ENCODE measurements at places on chromosomes 16 and 17.
A peak's percentile ranks its signal among the peaks of the same experiment; 100 is the strongest.

DNA sequence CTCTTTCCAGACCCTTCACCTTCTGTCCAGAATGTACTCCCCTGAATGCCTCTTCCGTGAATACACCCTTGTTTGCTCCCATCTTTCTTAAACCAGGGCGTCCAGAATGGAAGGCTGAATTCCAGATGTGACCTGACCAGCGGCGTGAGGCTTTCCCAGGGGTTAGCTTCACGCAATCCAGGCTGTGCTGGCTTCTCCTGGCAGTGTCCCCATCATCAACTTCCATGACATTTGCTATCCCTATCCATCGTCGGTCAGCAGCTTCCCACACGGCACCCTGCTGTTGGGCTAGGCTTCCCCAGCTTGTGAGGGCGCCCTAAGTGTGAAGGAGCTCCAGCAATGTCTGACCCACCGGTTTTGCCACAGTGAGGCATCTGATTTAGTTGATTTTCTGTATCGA is 339.8 kb upstream of the TNRC6C start:
- DNase-seq = no peak
- H3K36me3 ChIP-seq = no peaks in the 10 kb centered on the region
- no peak overlapping the region for H3K4me3 ChIP-seq
- H3K27ac ChIP-seq = no peak overlapping the region
- H3K27me3 ChIP-seq = no peaks in the 10 kb centered on the region

DNA sequence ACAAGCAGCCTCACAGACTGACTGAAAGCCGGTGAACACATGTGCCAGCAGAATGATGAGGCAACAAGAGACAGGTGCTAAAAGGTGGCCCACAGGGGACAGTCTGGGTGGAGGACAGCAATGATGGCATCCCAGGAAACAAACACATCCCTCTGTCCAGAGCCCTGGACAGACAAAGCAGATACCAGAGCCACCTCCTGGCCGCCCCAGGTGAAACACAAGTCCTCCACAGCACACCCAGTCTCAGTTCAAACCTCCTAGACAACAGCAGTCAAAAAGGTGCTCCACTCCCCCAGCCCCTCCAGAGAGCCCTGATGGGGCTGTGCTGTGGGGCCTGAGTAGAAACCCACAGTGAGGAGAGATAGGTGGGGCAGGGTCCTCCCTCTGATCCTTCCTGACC is 20.3 kb upstream of the CDH5 start:
- DNase-seq = no peak
- H3K4me1 ChIP-seq = peaks cover 9% of the 10 kb centered on the region
- H3K27ac ChIP-seq = no peak overlapping the region
- H3K36me3 ChIP-seq = no peaks in the 10 kb centered on the region
- H3K4me3 ChIP-seq = no peak overlapping the region

GRCh38 chr17:78484271-78485246 is 92.6 kb downstream of the DNAH17 start:
- no peak overlapping the region for H3K27ac ChIP-seq
- peaks cover 20% of the 10 kb centered on the region for H3K27me3 ChIP-seq
- H3K4me3 ChIP-seq = no peak overlapping the region
- H3K36me3 ChIP-seq = no peaks in the 10 kb centered on the region

GRCh38 chr17:27993161-27993695 is 49.2 kb upstream of the NLK start:
- no peak overlapping the region for H3K27ac ChIP-seq
- no peaks in the 10 kb centered on the region for H3K27me3 ChIP-seq
- no peak overlapping the region for H3K4me3 ChIP-seq
- H3K36me3 ChIP-seq = no peaks in the 10 kb centered on the region
- no peaks in the 10 kb centered on the region for H3K4me1 ChIP-seq

- H3K4me3 ChIP-seq = no peak overlapping the region
- no peaks in the 10 kb centered on the region for H3K27me3 ChIP-seq
- H3K27ac ChIP-seq = no peak overlapping the region
- H3K4me1 ChIP-seq = no peaks in the 10 kb centered on the region
These were observed 17.8 kb downstream of the PROCA1 start for GRCh38 chr17:28693869-28694268.

GRCh38 chr16:14564861-14565687 is 65.0 kb downstream of the PARN start:
- H3K27me3 ChIP-seq = no peaks in the 10 kb centered on the region
- H3K36me3 ChIP-seq = no peaks in the 10 kb centered on the region
- no peak overlapping the region for H3K27ac ChIP-seq
- DNase-seq = peak; percentile 20

- no peak overlapping the region for H3K4me3 ChIP-seq
- H3K27ac ChIP-seq = peak overlapping the region; percentile 42
These were observed 49.2 kb downstream of the CRISPLD2 start for GRCh38 chr16:84868829-84869472.

DNA sequence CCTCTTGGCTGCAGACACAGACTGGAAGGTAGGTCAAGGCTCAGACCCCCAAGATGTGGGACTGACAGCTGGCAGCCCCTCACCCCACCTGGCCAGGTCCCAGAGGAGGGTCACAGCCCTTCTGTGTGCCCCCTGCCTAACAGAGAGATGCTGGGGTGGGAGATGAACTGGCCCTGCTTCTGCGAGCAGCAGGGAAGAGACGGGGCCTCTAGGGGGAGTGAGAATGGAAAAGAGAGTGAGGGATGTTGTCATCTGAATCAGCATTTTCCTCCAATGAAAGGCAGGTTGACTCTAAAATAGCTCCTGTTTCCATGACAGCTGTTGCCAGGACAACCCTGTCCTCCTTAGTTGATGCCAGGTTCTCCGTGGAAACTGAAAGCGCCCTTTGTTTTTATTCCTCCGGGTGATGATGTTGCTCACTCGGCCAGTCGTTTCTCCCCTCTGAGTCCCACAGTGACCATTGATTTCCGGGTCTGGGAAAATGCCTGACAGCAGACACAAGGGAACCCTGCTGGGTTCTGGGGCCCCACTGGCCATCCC is 4.9 kb upstream of the NDRG4 start:
- DNase-seq = peak; percentile 99
- peaks cover 25% of the 10 kb centered on the region for H3K4me1 ChIP-seq
- no peak overlapping the region for H3K4me3 ChIP-seq
- H3K27me3 ChIP-seq = peaks cover 6% of the 10 kb centered on the region

DNA sequence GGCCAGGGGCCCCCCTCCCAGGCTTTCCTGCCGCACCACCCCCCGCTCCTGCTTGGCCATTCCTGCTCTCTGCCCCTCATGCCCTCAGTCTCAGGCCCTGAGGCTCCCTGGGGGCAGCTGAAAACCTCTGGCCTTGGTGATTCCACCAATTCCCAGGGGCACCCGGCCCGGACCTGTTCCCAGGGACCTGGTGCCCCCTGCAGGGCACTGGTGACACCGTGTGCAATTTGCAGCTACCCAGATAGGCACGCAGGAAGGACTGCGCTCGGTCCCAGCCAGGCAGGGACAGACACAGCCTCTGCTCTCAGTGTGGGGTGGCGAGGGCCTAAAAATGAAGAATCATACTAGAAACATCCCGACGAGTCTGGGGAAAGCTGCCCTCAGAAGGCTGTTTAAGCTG is 13.4 kb downstream of the WFDC1 start:
- no peak overlapping the region for H3K27ac ChIP-seq
- no peak overlapping the region for H3K4me3 ChIP-seq
- no peaks in the 10 kb centered on the region for H3K36me3 ChIP-seq
- H3K27me3 ChIP-seq = peaks cover 9% of the 10 kb centered on the region
- H3K4me1 ChIP-seq = peaks cover 1% of the 10 kb centered on the region

GRCh38 chr16:57166451-57166850 is 19.4 kb downstream of the PSME3IP1 start:
- DNase-seq = no peak
- H3K36me3 ChIP-seq = peaks cover 45% of the 10 kb centered on the region
- no peaks in the 10 kb centered on the region for H3K27me3 ChIP-seq
- H3K4me1 ChIP-seq = peaks cover 4% of the 10 kb centered on the region
- H3K27ac ChIP-seq = no peak overlapping the region

DNA sequence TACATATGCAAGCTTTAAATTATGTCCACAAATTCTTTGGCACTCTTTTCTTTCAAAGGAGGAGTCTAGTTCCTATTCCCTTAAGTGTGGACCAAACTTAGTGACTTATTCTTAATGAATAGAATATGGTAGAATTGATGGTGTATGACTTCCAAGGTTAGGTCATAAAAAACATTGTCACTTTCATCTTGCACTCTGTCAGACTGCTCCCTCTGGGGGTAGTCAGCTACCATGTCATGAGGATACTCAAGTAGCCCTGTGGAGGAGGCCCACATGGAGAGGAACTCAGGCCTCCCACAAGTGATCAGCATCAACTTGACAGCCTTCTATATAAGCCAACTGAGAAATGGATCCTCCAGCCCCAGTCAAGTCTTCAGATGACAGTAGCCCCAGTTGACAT is 58.0 kb upstream of the SCNN1B start:
- no peak overlapping the region for H3K27ac ChIP-seq
- no peak for DNase-seq
- H3K4me1 ChIP-seq = no peaks in the 10 kb centered on the region
- H3K27me3 ChIP-seq = no peaks in the 10 kb centered on the region
- no peak overlapping the region for H3K4me3 ChIP-seq

GRCh38 chr17:50055055-50055425 is 870 bp upstream of the ITGA3 start:
- peak overlapping the region; percentile 76 for H3K27ac ChIP-seq
- peaks cover 69% of the 10 kb centered on the region for H3K4me1 ChIP-seq
- DNase-seq = no peak

GRCh38 chr16:86485746-86486145 is 24.6 kb upstream of the FOXF1 start:
- no peak for DNase-seq
- H3K27ac ChIP-seq = no peak overlapping the region
- no peaks in the 10 kb centered on the region for H3K4me1 ChIP-seq
- no peak overlapping the region for H3K4me3 ChIP-seq

DNA sequence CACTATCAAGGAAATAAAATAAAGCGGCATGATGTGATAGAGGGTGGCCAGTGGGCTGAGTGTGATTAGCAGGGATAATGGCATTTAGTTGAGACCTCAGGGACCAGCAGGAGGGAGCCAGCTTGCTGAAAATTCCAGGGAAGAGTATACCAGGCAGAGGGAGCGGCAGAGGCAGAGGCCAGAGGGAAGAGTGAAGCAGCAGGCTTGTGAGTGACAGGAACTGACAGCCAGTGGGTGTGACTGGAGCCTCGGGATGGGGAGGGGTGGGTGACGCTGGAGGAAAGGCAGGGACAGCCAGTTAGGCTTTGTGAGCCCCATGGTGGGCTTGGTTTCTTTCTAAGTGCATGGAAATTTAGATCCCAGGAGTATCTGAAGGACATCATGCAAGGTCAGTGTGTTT is 209.7 kb upstream of the CACNG3 start:
- H3K27ac ChIP-seq = no peak overlapping the region
- no peak overlapping the region for H3K4me3 ChIP-seq
- H3K36me3 ChIP-seq = no peaks in the 10 kb centered on the region
- no peaks in the 10 kb centered on the region for H3K4me1 ChIP-seq
- DNase-seq = no peak
- no peaks in the 10 kb centered on the region for H3K27me3 ChIP-seq

DNA sequence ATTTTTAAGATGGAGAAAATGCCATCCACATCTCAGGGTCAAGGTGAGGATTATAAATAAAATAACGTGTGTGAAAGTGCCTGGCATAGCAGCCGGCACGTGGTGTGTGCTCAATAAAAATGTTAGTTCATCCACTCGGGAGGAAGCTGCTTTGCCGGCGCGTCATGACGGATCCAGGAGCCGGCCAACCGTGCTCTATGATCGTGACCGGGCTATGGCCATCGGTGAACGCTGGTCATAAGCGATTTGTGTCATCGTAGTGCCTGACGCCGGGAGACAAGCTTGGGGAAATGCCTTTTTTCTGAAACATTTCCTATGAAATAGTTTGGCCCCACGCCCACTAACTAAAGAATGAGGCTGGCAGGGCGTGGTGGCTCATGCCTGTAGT is 74.0 kb downstream of the CMC2 start:
- no peaks in the 10 kb centered on the region for H3K36me3 ChIP-seq
- peak overlapping the region; percentile 75 for H3K27ac ChIP-seq
- peaks cover 16% of the 10 kb centered on the region for H3K4me1 ChIP-seq
- peaks cover 10% of the 10 kb centered on the region for H3K27me3 ChIP-seq

GRCh38 chr17:35554668-35555067 is 6.0 kb downstream of the SLFN14 start:
- H3K36me3 ChIP-seq = no peaks in the 10 kb centered on the region
- H3K27me3 ChIP-seq = peaks cover 4% of the 10 kb centered on the region
- DNase-seq = no peak

GRCh38 chr17:3593384-3593783 is 15.8 kb downstream of the TRPV1 start:
- DNase-seq = no peak
- H3K27me3 ChIP-seq = no peaks in the 10 kb centered on the region
- no peak overlapping the region for H3K27ac ChIP-seq

GRCh38 chr16:4350787-4351659 is at the start of gene PAM16:
TSS of gene PAM16 (minus strand) at chr16:4351321. CDS start at chr16:4351234, 87 bp downstream.
- H3K4me3 ChIP-seq = peak within 1 kb of the TSS; percentile 80
- DNase-seq = peak; percentile 96
- no peaks in the 10 kb centered on the region for H3K27me3 ChIP-seq
- H3K27ac ChIP-seq = no peak within 1 kb of the TSS

DNA sequence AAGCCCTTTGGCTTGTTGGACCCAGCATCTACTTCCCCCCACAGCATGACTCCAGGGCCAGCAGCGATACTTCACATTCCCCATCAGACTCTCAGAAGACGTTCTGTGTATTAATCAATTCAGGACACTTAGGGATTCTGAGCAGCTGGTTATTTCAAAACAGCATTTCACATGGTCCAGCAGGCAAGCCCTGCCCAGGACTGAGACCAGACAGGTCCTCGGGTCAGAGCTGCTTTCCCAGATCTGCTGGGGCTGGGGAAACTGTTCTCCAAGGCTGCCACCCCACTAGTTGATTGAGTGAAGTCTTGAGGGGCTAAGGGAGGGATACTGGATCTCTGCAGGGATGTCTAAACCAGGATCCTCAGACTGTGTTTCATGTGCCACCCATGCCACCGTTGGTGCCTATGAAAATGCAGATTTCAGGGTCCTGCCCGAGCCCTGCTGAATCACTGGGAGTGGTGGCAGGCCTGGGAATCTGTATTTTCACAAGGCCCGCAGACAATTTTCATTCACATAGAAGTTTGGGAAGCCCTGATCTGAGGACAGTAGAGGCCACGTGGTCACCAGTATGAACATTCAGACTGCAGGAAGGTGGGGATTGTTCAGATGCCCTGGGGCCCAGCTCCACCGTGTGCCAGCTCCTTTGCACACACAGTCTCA is 40.6 kb upstream of the CDH5 start:
- H3K4me1 ChIP-seq = peaks cover 47% of the 10 kb centered on the region
- peak overlapping the region; percentile 86 for H3K27ac ChIP-seq
- no peak for DNase-seq
- peaks cover 2% of the 10 kb centered on the region for H3K27me3 ChIP-seq
- H3K4me3 ChIP-seq = no peak overlapping the region
- no peaks in the 10 kb centered on the region for H3K36me3 ChIP-seq

Measured in muscle of leg (tissue), 16 donors.